ENCODE measurements at places on chromosomes 11 and 22. TPM values are rescaled to one million over a fixed set of nuclear protein-coding genes. Genes with fewer than 3 reads are reported as not detected.

GRCh38 chr11:125397421-125397820, 98.6 kb downstream of the FEZ1 start:
- no peak for DNase-seq

ADAMTS15 gene
- 16.0 TPM for total RNA-seq

DNA sequence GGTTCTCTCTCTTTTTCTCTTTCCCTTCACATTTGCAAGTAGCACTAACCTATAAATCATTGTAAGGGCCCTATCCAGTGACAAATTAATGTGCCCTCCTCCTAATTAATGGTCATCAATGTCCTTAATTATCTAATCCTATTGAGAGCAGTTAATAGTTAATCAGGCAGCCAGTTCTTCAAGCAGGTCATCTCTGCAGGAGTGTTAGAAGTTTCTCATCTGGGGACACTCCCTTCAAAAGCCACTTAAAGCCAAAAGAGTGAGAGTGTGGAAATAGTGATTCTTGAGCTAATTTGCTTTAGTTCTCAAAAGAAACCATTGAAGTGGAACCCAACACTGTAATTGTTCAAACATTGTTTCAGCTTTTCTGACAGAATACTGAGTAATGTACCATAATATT, 141.6 kb downstream of the ELP4 start:
- DNase-seq = no peak

DNA sequence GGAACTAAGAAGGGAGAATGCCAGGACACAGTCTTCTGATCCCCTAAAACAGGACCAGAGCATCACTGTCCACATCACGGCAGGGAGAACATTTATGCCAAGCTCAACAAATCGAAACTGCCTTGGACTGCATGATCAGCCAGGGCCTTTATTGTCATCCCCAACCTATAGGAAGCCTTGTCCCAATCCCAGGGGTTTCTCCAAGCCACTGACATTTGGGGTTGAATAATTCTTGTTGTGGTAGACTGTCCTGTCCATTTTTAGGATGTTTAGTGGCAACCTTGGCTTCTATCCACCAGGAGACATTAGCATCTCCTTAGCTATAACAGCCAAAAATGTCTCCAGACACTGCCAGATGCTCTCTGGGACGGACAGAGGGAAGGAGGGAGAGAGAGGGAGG, 37.1 kb downstream of the RPL27A start:
- DNase-seq = no peak

DNA sequence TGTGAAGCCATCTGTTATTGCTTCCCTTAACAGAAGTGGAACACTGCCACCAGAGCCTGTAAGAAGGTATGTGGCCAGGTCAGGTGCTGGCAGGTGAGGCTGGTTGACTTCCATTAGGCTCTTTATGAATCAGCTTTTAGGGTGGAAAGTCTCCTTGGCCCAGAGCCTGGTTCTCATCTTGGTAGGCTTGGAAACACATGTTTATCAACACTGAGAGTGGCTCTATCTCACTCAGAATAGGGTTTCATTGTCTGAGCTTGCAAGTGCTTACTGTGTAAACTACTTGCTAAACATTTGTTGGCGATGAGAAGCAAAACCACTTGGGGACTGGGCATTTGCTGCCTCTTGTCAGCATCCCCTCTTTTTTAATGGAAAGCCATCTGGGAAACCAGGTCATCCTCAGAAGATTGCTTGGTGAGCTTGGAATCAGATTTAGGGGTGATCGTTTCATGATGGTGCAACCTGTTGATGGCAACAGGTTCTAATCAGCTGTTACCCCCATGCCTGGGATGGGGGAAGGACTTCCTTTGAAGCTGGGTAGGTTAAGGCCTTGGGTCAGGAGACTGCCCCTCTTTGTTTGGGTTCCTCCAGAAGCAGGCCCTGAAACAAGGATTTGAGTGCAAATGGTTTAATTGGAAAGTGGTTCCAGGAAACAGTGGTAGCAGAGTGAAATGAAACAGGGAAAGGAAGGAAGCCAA, 75.0 kb upstream of the AMPD3 start:
- no peak for DNase-seq

DNA sequence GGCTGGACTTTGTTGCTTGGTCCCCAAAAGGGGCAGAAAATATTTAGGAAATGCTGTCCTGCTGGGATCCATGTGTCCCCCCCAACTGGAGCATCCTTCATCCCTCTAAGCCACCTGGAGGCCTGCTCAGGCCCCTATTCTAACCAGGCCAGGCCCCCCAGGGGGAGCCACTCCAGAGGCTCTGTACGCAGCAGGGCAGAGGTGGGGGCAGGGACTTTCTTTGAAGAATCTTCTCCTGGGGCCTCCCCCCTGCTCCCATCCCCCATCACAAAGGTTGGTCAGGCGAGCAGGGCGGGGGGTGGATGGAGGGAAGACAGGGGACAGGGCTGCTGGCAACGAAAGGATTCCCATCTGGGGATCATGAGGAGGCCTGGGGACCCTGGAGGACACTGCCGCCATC, 170.8 kb downstream of the MN1 start:
- DNase-seq = no peak

TRIM49D1 gene
- total RNA-seq = not detected

SLC29A2 gene
- total RNA-seq = 1.9 TPM

GRCh38 chr11:81869351-81870065, 864.2 kb downstream of the FAM181B start:
- no peak for DNase-seq

DNA sequence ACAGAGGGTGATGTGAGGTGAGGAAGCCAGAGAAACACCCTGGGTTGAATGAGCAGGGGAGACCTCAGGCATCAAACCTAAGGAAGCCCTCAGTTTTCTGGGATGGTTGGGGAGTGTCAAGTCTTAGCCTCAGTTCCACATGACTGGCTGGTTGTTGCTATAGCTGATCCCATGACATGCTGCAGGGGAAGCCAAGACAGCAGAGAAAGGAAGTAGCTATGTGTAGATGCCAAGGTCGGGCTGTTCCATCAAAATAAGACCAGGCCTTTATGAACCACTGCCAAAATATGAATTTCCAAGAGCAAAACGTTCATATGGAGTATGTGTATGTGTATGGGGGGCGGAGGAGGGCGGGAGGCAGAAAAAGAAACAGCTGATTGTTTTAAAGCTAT, 11.6 kb downstream of the CD59 start:
- DNase-seq = peak; percentile 65

GRCh38 chr11:133271206-133271605, 261.1 kb downstream of the OPCML start:
- DNase-seq = no peak

DNA sequence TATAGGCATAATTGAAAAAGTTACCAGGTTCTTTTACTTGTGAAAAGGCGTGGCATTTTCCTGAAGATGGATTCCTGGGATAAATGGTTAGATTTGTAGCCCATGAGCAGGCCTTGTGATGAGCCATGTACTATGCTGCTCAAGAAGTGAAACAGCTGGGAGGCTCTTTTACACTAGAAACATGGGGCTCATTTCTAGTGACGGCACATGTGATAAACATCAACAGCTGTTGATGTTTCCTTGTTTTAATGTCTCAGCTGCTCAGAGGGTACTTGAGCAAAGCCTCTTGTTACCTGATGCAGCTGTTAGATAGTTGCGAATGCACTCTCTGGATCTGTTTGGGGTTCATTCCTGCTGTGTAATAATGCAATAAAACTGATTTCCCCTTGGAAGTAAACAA, 396.8 kb downstream of the GUCY1A2 start:
- no peak for DNase-seq

- DNase-seq = no peak
Measured at GRCh38 chr11:112322173-112322790, 61.6 kb upstream of the PLET1 start.

DNA sequence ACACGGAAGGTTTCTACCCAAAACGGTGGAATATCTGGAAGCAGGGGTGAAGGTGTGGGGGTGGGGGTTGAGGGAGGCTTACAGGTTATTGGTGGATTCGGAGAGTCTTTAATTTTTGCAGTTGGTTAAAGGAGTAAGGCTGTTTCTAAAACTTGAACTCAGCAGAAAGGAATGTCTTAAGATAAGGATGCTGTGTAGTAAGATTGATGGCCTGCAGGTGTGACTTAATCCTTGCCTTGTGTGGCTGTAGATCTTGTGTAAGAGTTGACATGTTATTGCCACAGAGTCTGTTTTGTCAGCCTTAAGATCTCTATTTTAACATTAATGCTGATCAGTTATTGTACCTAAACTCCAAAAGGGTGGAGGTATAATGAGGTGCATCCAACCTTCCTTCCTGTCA, 16.4 kb upstream of the OR6M1 start:
- no peak for DNase-seq

GRCh38 chr11:17350455-17351171, 987 bp upstream of the NCR3LG1 start:
- DNase-seq = no peak

GRCh38 chr11:66815646-66816045, 27.6 kb upstream of the RCE1 start:
- no peak for DNase-seq

- DNase-seq = peak; percentile 78
Measured at GRCh38 chr11:115759622-115760460, 255.6 kb upstream of the CADM1 start.

DNA sequence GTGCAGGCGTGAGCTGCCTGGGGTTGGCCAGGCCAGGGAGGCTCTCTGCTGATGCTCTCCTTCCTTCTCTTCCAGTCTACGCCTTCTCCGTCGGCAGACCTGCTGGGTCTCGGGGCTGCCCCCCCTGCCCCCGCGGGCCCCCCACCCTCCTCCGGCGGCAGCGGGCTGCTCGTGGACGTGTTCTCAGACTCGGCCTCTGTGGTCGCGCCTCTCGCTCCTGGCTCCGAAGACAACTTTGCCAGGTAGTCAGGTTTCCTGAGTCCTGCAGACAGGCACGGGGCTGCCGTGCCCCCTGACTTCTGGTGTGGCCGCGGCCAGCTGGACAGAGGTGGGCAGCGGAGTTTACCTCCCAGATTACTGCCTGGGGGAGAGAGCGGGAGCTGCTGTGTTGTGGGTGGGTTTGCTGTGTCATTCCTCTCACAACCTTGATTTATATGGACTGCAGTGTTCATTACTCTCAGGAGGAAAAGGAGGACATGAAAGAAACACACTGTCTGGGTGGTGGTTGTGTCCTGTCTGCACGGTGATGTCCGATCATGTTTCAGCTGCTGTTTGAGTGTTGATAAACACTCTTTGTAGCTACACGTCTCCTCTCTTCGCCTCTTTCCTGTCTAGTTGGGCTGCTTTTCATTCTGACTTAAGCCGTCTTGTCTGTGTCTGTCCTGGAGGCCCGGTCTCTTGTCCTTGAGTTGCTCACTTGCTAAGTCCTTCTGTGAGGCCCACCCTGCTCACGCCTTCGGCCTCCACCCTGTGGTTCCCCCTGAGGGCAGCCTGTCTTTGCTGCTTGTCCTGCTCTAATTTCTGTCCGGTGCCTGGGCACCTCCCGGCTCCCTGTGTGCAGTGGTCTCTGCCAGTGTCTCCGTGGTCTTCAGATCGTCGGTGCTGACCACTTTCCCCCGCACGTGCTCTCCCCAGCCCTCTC, 35.9 kb downstream of the MUC6 start:
- DNase-seq = no peak

DNA sequence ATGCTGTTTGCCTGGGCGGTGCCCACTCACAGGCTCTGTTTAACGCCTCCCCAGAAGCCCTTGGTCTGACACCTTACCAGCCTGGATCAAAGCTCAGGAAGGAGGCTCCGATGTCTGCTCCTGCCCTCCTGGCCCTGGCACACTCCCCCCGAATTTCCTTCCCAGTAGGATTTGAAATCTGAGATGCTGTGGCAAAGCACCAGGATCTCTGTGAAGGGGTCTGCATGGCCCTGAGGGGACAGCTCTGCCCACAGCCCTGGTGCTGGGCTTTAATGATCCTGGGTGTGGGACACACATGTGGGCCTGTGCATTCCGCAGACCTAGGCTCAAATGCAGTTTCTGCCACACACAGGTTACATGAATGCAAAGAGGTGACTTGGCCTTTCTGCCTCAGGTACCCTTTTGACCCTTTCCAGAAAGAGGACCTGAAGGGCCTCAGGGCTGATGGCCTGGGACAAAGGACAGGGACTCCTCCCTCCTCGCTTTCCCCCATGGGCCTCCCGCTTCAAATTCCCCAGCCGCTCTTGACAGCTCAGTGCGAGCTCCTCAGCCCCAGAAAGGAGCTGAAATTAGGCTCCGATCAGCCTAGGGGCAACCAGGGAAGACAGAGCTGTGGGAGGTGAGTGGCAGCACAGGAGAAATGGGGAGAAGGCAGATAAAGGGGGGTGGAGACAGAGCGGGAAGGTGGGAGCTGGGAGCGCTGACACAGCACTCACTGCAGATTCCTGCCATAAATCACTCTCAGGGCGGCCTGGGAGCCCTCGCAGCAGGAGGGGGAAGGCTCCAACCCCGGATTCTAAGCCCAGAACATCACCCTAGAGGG, 41.3 kb downstream of the TRIM29 start:
- peak; percentile 43 for DNase-seq

DNA sequence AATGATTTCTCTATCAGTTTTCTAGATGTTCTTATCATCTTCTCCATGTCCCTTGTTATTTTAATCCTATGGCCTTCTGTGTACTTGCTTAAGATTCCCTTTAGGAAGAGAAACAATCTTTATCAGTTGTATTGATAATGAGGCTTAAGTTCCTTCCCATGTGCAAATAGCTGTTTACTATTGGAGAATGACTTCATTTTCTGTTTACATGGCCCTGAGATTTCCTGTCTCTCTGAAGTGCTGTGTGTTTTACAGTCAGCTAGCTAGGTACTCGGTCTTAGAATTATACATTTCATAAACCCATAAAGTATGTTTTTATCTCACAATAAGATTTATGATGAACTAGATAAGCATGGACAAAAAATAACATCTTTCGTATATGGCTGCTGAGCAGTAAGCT, 67.5 kb upstream of the CCDC179 start:
- no peak for DNase-seq

TSSK2 gene
- total RNA-seq = not detected

GRCh38 chr22:19803736-19804267, 43.2 kb downstream of the TBX1 start:
- peak; percentile 35 for DNase-seq

GRCh38 chr22:22141771-22142591, 102.6 kb upstream of the VPREB1 start:
- DNase-seq = no peak

MS4A12 gene
- total RNA-seq = not detected

DNA sequence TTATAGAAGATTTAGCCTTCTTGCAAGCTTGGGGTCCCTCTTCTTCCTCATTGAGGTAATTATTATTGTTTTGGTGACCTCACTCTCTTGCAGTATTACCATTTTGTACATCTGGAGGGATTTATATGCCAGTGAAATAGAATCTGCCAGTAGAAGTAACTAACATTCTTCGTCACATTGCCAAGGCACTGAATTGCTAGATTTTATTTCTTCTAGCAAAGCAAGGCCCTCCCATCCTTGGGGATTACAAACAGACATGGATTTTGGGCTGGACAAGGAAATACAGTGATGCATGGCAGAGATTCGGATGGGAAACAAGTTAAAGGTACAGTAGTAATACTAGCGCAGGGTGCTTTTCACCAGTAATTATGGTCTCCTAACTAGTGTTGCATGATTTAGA, 7.8 kb downstream of the ADAMTS15 start:
- DNase-seq = no peak

GRCh38 chr11:131195661-131196517, 174.5 kb upstream of the NTM start:
- DNase-seq = no peak

GRCh38 chr11:7586376-7586775, 72.6 kb downstream of the PPFIBP2 start:
- no peak for DNase-seq
